NCI-H510A (cell line): ENCODE measurements at places on chromosomes 11 and 22.

DNA sequence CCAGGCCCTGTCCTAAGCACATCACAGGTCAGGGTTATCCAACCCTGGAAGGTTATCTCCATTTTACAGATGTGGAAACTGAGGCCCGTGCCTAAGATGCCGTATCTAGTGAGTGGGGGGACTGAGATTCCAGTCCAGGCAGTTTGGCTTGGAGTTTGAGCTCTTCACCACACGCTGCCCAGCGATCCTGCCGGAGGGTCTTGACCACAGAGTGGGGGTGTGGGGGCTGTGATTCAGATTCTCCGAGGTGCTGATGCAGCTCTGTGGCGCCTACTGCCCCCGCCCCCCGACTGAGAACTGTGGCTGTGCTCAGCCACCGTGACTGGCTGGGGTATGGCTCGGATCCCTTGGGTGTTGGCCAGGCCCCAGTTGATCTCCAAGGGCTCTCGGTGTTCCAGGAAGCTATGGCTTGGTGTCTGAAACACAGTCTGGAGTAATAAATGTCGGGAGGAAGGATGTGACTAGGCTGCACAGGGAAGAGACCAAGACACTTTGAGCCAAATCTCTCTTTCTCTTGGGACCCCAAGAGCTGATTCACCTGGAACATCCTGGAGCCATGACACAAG is 60.6 kb upstream of the RASD2 start:
- no peak for DNase-seq

DNA sequence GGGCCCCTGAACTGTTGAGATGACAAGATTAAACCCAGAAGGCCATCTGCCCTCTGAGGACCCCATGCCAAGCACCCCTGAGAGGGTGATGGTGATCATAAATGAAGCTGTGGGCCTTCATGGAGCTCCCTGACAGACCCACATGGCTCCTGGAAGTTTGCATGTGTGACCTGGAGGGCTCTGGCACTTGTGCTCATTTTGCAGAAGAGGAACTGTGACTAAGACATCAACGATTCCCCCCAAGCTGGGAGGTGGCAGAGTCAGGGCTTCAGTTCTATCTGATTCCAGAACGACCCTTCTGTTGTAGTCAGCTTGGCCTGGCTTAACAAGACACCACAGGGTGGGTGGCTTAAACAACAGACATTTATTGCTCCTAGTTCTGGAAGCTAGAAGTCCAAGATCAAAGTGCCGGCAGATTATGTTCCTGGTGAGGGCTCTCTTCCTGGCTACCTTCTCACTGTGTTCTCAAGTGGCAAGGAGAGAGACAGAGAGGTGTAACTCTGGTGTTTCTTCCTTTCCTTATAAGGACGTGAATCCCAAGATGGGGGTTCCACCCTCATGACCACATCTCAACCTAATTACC is 46.4 kb upstream of the CD82 start:
- no peak for DNase-seq

- no peak for DNase-seq
These were observed 115.1 kb upstream of the CRYBB3 start for GRCh38 chr22:25084405-25085107.

DNA sequence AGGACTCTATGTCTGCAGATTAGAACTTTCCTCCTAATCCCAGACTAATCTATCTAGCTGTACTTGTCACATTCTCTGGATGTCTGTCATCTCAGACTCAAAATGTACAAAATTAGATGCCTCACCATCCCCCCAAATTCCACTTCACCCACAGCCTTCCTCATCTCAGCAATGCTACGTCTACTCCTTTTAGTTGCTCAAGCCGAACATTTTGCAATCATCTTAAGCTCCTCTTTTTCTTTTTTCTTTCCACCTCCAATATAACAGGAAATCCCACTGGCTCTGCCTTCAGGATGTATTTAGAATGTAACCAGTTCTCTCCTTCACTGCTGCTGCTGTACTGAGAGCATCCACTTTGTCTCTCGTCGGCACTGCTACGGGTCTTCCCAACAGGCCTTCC is 1091.8 kb downstream of the TBC1D22A start:
- no peak for DNase-seq

DNA sequence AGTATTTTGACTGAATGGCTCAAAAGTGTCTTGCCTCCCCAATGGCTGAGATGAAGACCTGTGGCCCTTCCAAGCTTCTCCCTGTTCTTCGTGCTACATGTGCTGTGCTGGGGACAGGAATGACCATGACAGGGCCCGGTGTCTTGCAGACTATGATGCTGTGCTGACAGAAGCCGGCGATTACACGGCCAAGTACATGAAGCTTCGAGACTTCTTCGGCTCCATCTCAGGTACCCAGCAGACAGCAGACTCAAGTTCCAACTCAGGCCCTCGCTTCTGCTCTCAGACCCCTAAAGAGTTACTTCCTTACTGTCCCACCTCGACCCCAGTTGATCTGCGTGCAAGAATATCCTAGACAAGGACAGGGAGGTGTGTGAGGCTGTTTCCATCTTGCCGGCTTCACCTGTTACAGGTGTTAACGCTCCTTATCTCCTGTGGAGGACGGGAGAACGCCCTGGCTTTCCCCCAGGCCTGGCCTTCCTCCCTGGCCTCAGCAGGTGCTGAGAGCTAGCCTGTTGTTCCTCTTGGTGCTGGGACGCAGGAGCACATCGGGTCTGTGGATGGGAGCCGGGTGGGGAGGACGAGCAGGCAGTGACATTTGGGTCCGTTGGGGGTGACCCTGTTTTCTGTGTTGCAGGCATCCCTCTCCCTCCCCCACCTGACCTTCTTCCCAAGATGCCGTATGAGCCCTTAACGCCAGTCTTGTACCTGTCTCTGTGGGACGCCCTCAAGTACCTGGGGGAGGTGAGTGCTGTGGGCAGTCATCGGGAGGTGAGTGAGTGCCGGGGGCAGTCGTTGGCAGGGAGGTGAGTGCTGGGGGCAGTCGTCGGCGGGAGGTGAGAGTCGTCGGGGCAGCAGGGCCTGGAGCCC is 38.1 kb downstream of the GLB1L2 start:
- DNase-seq = no peak

DNA sequence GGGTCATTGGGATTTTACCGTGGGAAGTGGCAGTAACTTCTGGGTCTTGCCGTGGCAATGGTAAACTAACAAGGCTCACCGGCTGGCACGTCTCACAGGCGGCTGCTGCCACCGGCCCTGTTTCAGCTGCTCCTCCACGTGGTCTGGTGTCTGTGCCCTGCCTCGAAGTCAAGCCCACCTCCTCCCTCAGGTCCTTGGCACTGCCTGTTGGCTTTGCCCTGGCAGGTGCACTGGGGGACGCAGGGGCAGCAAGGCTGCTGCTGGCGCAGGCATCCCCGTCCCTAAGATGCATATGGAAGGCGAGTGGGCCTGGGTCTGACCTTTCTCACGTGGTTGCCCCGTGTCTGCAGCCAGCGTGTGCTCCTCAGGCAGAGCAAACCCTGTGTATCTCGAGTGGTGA is 783.6 kb downstream of the BRD1 start:
- no peak for DNase-seq

- peak; percentile 82 for DNase-seq
These were observed 99.6 kb upstream of the RTL6 start for GRCh38 chr22:44597616-44598015.

DNA sequence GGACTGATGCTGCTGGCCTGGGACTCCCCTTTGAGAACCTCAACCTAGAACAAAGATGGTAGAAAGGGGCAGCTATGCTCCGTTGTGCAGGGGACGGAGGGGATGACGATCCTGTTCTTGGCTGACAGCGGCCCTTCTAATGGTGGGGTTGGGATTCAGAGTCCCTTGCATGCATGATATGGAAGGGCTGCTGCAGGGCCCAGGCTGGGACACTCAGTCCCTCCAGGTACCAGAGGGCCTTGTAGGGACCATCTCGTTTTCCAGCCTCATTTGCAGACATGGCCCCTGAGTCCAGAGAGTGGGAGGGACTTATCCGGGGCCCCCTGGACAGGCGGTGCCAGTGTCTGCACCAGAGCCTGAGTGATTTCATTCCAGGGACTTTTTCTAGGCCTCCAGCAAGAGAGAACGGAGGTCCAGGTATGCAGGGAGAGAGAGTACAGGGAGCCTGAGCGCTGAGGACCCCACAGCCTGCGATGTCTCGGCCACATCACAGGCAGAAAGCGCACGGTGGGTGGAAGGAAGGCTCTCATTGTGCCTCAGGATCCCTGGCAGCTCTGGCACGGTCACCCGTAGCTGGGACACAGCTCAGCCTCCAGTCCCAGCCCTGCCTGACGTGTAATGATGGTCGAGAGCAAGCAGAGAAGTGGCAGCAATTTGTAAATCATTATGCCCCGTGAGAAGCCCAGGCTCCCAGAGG is 860.8 kb downstream of the TBC1D22A start:
- no peak for DNase-seq

- no peak for DNase-seq
These were observed 86.6 kb downstream of the KCNQ1 start for GRCh38 chr11:2531277-2531986.

DNA sequence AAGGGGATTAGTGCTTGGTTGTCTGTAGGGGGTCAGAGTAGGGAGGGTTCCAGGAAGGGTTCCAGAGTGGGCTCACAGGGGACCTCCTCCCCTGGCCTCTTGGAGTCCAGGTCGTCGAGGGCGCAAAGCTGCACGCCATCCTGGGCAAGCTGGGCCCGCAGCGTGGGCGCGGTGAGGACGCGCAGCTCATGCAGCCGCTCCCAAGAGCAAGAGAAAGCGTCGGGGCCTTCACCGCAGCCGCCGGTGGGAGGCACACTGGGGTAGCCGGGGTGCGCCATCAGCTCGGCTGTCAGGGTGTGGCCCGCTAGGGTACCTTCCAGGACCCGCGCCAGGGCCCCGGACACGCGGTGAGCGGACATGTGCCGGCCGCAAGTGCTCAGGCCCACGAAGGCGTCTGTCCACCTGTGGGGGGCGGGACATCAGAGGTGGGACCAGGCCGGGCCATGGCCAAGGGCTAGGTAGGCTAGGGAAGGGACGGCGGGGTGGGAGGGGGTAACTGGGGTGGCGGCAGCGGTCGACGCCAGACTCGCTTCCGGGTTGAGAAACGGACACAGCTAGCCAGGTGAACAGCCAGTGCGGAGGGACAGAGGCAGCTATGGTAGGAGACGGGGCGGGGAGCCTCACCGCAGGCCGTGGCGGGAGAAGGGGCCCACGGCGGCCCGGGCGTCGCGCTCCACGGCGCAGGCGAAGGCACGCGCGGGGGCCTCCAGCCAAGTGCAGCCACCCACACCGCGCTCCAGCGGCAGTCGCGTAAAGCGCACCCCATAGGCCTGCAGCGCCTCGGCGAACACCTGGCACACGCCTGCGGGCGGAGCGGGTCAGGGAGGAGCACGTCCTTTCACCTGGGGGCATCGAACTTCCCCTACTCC is 1.2 kb downstream of the YDJC start:
- no peak for DNase-seq

DNA sequence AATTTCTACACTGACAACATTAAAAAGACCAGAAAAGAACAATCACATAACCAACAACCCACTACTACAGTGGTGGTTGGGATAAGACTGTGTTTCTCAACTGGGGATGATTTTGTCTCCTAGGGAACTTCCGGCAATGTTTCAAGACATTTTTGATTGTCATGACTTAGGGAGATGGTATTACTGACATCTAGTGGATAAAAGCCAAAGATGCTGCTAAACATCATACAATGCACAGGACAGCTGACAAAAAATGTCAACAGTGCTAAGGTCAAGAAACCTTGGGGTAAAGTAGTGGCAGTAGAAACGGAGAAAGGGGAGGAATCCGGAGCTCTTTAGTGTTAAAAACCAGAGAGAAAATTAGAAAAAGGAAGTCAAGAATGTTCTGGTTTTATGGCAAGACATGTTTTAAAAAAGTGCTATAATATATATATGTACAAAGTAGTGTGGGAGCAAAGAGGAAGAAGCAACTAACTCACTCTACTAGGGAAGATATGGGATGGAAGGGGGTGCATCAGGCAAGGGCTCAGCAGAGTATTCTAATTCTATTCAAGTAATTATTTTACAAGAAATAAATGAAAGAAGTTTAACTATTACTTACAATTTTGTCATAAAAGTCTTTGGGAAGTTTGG is 37.2 kb downstream of the CKAP5 start:
- no peak for DNase-seq

DNA sequence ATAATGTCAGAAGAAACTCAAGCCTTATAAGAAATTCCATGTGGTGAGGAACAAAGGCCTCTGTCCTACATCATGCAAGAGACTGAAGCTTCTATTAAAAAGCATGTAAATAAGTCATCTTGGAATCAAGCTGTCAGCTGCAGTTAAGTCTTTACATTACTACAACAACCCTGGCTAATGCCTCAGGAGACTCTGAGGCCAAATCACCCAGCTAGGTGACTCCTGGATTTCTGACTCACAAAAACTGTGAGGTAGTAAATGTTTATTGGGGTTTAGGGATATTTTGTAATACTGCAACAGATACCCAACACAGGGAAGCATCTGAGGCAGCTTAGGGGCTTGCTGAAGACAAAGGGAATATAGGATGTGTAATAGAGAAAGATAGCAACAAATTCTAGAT is 89.6 kb downstream of the C11orf87 start:
- no peak for DNase-seq

DNA sequence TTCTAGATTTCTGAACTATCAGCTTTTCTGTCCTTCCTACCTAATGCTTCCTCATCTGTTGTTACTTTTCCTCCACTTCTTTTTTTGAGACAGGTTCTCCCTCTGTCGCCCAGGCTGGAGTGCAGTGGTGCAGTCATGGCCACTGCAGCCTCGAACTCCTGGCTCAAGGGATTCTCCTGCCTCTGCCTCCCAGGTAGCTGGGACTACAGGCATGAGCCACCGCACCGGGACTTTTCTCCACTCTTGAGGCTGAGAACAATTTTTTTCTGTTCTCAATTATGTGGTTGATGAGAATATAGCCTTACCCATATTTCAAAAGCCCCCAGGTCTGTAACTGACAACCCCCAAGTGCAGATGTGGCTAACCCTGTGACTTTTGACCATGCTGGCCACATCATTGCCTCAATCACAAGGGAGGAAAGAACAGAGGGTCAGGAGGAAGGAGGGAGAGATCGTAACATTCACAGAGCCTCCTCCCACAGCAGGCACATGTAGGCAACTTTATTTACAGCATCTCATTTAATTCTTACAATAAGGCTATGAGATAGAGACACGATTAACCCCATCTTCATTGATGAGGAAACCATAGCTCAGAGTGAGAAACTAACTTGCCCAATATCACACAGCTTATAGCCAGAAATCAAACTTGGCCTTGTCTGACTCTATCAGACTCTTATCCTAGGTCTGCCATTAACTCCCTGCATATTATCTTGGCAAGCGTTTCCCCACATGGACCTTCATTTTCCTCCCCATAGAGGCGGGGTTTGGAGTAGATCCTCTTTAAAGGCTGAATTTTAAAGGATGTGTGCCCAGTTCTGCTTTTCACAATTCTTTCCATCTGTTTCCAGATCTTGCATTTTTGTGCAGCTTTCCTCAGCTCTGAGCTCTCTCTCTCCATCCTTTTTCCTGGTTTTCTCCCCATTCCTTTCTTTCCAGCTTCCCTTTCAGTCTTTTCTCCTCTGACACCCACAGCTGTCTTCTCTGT is 9.6 kb downstream of the POU2F3 start:
- no peak for DNase-seq

GRCh38 chr22:18935889-18936529 is at the start of gene PRODH:
PRODH (minus strand) TSS chr22:18936293; CDS start chr22:18936287, 6 bp downstream.
- no peak for DNase-seq

GRCh38 chr11:44398266-44399030 is 88.5 kb upstream of the ALX4 start:
- no peak for DNase-seq
